ENCODE measurements at places on chromosomes 7 and 10. TPM values are rescaled to one million over a fixed set of nuclear protein-coding genes. Genes with fewer than 3 reads are reported as not detected.

GRCh38 chr10:17146892-17147291 is 17.3 kb upstream of the CUBN start:
- DNase-seq = no peak

GRCh38 chr10:15451137-15452094 is 80.3 kb upstream of the FAM171A1 start:
- no peak for DNase-seq

DNA sequence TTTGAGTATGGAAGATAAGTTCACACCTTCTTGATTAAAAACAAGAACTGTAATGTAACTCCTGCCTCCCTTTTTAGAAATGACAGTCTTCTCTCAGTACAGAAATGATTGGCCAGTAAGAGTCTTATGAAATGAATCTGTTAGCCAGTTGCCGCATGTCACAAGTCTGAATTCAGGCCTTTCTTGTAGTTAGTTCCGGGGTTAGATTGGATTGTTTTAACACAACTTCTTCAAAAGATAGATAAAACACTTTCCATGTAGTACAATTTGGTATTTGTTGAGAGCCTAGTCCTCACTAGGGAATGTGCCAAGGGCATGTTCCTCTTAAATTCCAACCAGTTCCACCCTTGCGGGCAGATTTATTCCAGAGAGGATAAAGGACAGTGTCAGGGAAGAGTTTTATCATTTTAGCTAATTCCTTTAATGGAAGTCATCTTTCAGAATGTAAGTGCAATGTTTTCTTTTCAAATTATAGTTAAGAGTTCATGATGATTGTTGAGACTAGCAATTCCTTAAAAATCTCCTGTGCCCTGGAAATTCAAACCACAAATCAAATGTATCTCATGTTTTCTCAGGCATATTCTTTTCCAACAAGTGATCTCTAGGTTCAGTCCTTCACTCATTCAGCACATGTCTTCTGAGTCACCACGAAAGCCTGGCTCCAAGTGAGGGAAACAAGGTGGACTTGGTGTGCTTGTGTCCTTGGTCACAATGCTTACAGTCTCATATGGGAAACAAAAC is 4.1 kb downstream of the FHIP2A start:
- DNase-seq = no peak

DNA sequence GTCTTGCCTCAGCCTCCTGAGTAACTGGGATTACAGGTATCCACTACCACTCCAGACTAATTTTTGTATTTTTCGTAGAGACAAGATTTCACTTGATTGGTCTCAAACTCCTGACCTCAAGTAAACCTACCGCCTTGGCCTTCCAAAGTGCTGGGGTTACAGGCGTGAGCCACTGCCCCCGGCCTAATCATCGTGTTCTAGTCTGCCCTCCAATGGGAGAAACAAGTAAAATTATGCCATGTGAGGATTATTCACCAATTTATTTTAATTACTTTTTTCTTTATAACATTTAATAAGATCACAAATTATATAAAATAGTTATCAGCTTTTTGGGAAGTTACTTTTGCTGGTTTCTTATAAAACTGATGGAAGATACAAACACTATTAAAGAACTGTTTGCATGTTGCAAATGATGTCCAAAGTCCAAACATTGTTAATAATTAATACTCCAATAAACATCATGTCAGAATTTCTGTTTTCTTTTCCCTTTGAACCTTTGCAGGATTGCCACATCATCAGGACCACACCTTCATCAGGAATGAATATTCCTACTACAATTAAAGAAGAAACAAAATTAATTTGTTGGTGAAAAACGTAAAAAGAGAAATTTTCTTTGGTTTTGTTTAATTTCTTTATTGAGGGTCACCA is 786 bp upstream of the AKR1C4 start:
- no peak for DNase-seq

GRCh38 chr10:17504547-17505245 is 50.3 kb upstream of the ST8SIA6 start:
- DNase-seq = no peak

BCAP29 gene
- 76.4 TPM for total RNA-seq

DNA sequence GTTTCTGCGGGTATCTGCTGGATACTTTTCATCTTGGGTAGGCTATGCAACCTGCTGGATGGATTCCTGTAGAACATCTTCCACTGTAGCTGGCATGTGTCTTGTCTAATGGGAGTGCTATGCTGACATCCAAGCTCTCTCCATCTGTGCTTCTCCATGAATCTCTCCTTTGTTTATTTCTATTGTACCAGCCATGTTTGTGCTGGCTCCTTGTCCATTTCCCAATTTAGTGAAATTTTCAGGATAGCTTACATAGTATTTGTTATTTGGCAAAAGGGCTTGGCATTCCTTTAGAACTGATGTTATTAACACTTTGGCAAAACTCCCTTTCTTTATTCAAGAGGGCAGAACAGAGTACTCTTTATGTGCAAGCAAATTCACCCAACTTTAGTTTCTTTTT is 198.0 kb downstream of the CSTF2T start:
- DNase-seq = no peak

GRCh38 chr7:112005205-112005775 is 200.9 kb downstream of the DOCK4 start:
- DNase-seq = no peak

RINT1 gene
- total RNA-seq = 16.1 TPM

- DNase-seq = no peak
These were observed 66.3 kb upstream of the COMTD1 start for GRCh38 chr10:75302029-75302428.

DNA sequence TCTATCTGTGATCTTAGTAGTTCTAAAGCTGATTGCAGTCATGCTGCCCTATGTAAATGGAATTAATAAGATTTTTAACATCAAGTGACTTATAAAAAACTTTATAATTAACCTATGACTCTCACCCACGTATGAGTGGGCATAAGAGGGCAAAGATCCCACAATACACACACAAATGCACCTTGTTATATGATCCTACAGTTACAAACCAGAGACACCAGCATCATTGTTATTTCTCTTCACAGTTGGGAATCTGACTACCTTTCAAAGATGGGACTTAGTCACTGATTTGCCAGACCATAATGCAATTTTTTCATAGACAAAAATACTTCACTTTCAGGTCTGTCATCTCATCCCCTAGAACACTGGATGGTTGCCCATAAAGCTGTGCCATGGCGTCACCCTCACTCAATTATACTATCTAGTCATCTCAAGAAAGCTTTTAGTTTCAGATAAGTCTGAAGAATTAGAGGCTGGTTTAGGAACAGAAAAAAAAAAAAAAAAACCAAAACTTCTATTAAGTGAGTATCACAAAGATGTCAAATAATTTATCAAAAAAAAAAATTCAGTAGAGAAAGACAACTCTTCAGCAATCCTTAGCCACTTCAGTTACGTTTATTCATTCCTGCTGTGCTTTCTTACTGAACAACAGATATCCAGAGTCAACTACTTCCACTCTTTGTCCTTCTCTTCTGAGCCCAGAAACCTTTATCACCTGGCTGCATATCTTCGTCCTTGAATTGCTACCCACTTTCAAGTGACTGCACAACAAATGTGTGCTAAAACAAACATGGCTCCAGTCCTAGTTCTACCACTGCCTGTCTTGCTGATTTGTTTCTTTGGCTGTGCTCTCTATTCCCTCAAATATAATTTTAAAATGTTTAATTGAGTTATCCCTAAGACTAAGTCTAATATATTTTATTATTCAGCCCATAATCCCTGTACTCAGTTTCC is 175.0 kb upstream of the CHRM2 start:
- no peak for DNase-seq

DNA sequence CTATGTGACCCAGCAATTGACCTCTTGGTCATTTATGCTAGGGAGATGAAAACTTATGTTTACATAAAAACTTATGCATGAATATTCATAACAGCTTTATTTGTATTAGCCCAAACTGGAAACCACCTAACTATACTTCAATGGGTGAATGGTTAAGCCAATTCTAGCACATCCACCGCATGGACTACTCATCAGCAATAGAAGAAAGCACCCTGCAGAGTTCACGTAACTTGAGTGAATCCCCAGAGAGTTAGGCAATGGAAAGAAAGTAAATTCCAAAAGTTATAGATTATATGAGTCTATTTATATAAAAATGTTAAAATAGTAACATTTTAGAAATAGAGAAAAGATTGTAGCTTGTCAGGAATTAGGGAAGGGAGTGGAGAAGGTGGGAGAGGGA is 60.2 kb upstream of the NRG3 start:
- DNase-seq = no peak

PCDH15 gene
- total RNA-seq = 0.09 TPM

PRRT4 gene
- 4.0 TPM for total RNA-seq

GRCh38 chr7:73871163-73872011 is 10.4 kb downstream of the TMEM270 start:
- no peak for DNase-seq

GRCh38 chr10:47013507-47014154 is 102.4 kb downstream of the PTPN20 start:
- DNase-seq = no peak

- DNase-seq = no peak
These were observed 11.9 kb upstream of the SFR1 start for GRCh38 chr10:104109908-104110662.

DNA sequence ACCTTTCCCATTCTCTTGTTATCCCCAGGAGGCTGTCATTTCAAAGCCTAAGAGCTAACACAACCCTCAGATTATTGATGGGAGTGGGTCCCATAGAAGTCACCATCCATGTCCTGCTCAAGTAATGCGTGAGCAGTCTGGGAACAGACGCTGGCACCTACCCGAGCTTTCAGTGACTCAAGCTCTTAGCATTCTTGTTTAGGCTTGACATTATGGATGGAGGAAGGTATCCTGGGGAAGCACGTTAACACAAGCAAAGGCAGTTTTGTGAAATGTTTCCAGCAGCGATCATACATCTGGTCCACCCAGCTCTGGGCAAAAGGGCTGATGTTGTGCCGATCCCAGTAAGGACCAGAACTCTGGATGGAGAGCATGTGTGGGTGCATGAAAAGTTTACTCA is 30.0 kb upstream of the AUTS2 start:
- no peak for DNase-seq

ACTR1A gene
- total RNA-seq = 84.3 TPM

GRCh38 chr10:12241810-12242529 is 46.0 kb downstream of the CDC123 start:
- no peak for DNase-seq

GRCh38 chr10:21281765-21282484 is 243.6 kb downstream of the SKIDA1 start:
- no peak for DNase-seq

DPYSL4 gene
- 0.31 TPM for total RNA-seq

GRCh38 chr10:7146189-7146588 is 264.6 kb downstream of the SFMBT2 start:
- no peak for DNase-seq

- DNase-seq = no peak
These were observed 270.7 kb downstream of the PARD3 start for GRCh38 chr10:34544400-34544799.

- peak; percentile 76 for DNase-seq
These were observed 1.4 kb downstream of the HPSE2 start for GRCh38 chr10:99234041-99234790.

DNA sequence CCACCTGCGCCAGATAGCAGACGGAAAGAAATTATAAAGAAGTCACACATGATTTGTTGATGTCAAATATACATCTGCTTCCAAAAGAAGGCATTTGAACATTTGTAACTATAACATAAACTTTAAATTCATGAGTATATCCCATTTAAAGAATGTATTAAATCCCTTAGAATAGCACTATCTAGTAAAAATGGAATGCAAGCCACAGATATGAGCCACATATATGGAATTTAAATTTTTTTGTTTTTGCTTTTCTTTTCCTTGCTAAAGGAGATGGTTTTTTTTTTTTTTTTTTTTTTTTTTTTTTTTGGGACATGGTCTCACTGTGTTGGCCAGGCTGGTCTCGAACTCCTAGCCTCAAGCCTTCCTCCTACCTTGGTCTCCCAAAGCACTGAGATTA is 730.8 kb downstream of the PHTF2 start:
- DNase-seq = no peak

GRCh38 chr10:65341323-65341925 is 1584.4 kb upstream of the LRRTM3 start:
- DNase-seq = no peak

DNA sequence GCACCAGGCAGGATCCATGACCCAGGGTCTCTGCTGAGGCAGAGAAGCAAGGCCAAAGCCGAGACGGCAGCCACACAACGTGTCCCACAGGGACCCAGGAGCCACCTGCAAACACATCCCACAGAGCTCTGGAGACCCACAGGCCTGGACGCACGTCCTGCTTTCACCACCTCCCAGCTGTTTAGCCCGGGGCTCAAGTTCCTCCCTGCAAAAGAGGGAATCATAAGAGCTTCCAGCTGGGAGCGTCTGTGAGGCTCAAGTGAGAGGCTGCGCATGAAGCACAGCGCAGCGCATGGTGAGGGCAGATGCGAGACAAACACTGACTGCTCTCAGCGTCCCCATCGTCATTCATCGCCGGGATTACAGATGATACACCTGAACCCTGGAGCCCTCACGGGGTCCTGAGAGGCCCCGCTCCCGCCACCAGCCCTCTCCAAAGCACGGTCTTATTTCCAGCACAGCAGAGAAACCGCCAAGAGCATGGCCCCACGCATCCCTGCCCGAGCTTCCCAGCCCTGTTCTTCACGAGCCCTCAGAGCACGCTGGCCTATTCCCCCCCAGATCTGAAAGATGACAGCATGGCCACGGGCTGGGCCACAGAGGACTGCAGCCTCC is 88.7 kb downstream of the MAD1L1 start:
- DNase-seq = no peak

DNA sequence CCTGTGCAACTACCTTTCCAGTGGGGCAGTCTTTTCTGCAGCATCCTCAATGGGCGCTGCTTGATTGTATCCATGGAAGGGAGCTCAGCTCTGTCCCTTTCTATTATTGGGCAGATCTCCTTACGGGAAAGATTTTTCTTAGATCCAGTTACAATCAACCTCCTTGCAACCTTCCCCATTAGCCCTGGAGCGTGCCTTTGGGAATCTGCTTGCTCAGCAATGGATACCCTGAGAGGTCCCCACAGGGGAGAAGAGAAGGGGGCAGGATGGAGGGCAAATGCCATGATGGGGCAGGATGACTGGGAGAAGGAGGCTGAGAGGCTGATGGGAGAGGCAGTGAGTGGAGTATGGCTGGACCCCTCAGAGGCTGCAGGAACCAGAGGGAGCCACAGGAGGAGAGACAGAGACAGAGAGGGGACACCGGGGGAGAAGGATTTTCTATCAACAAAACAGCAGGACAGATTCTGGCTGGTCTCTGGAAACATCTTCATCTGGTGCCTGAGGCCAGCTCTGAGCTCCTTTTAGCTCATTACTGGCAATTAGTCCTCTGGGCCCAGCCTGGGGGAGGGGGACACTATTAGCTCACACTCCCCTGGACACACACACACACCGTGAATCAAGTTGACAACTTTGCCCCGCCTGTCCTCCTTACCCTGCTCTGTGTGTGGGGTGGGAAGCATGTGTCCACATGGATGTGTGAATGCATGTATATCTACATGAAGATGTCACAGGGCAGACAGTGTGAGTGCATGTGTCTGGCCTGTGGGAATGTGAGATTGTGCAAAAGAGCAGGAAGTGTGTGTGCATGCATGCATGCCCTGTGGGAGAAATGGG is 80.8 kb upstream of the PAX2 start:
- no peak for DNase-seq

GRCh38 chr7:130822642-130823041 is 88.6 kb upstream of the KLF14 start:
- DNase-seq = no peak

LLCFC1 gene
- not detected for total RNA-seq

GRCh38 chr10:7027237-7027912 is 383.5 kb downstream of the SFMBT2 start:
- DNase-seq = no peak
